ENCODE measurements at places on chromosomes 16 and 17. TPM values are rescaled to one million over a fixed set of nuclear protein-coding genes. Genes with fewer than 3 reads are reported as not detected.

Gene WFDC1
- 51.3 TPM for total RNA-seq

Gene PDE6G
- total RNA-seq: 0.46 TPM

Gene C17orf67
- 0.69 TPM for total RNA-seq

Gene CDH15
- 0.77 TPM for total RNA-seq

Gene SMIM36
- not detected for total RNA-seq

Gene SGCA
- not detected for total RNA-seq

Gene CHAD
- total RNA-seq: not detected

Gene CES5A
- not detected for total RNA-seq

Gene EARS2
- total RNA-seq: 45.8 TPM

Gene LRRC36
- total RNA-seq: not detected

Gene POLR2C
- 104 TPM for total RNA-seq
